ENCODE measurements at places on chromosomes 3 and 15. TPM values are rescaled to one million over a fixed set of nuclear protein-coding genes. Genes with fewer than 3 reads are reported as not detected.
A peak's percentile ranks its signal among the peaks of the same experiment; 100 is the strongest.

GRCh38 chr15:92383519-92384324 is 10.0 kb upstream of the ST8SIA2 start:
- no peak for DNase-seq

- DNase-seq, result no peak
Observed at GRCh38 chr3:39109086-39109485, 1.6 kb downstream of the TTC21A start.

GRCh38 chr3:64798316-64798715 is 110.5 kb upstream of the ADAMTS9 start:
- no peak for DNase-seq

- DNase-seq, result no peak
Observed at GRCh38 chr3:62919784-62920465, 44.7 kb upstream of the CADPS start.

- no peak for DNase-seq
Observed at GRCh38 chr15:101723171-101723873, 951 bp downstream of the TARS3 start.

Gene EPHB1
- total RNA-seq, result 2.1 TPM

- peak; percentile 100 for DNase-seq
Observed at GRCh38 chr3:133573054-133573628, 345 bp upstream of the CDV3 start.

GRCh38 chr3:29463304-29463703 is 182.4 kb downstream of the RBMS3 start:
- no peak for DNase-seq

DNA sequence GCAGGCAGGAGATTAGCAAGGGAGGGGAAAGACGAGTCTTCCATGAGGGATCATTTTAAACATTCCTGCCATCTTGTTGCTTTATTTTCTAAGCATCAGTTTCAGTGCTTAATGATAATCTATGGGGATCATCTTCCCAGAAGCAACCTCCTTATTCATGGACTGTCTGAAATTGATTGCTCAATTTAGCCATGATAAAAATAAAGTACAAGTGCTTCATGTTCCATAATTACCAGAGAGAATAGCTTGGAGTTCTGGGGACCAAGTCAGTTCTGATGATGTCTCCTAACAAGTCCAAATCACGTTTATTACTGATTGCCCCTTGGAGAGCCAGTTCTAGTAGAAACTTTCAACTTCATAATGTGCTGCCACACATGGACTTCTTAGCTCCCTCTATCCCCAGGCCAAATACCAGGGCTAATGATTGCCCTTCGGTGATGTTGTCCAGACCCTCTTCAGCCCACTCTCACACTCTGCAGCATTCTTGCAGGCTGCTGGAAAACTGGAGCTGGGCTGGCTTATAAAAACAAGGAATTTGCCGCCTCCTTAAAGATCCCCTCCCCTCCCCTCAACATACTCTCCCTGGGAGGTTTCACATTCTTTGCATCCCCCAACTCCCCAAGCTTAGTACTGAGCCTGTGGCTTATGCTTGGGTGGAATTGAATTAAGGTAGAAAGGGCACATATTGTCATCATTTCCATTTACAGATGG is 222.1 kb upstream of the ADAMTS9 start:
- DNase-seq, result no peak

Gene CYP1A2
- total RNA-seq, result not detected
